ENCODE measurements at places on chromosomes 7 and 10.

GRCh38 chr7:109343678-109344077, 774.0 kb downstream of the DNAJB9 start:
- no peak for DNase-seq

- DNase-seq, result no peak
Observed at GRCh38 chr10:108817584-108817983, 1105.7 kb downstream of the XPNPEP1 start.

DNA sequence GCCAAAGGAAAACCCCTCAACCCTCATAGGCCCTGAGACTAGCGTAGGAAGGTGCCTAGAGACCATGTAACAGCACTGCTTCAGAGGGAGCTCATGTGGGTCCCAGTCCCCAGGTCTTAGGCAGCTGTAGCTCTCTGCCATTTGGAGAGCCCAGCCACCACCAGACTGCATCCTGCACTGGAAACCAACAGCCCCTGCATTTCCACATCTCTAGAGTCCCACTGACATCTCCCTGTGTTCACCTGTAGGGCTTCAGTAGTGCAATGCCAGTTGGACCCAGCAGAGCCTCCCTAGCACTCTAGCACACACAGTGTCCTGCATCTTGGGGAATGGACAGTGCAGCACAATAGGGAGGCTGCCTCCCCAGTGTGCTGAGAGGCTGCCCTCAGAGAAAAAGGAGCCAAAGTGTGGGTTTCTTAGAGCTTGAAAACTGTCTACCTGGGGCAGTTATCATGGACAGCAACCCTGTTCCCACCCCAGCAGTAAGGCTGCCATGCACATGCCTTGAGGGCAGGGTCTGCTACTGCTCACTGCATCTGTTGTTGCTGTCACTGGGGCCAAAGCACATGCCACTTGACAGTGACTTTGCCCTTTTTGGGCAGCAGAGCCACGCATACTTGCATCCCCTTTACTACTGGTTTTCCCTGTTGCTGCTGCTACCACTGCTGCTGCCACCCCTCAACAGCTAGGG, 46.7 kb upstream of the ANTXRL start:
- no peak for DNase-seq

DNA sequence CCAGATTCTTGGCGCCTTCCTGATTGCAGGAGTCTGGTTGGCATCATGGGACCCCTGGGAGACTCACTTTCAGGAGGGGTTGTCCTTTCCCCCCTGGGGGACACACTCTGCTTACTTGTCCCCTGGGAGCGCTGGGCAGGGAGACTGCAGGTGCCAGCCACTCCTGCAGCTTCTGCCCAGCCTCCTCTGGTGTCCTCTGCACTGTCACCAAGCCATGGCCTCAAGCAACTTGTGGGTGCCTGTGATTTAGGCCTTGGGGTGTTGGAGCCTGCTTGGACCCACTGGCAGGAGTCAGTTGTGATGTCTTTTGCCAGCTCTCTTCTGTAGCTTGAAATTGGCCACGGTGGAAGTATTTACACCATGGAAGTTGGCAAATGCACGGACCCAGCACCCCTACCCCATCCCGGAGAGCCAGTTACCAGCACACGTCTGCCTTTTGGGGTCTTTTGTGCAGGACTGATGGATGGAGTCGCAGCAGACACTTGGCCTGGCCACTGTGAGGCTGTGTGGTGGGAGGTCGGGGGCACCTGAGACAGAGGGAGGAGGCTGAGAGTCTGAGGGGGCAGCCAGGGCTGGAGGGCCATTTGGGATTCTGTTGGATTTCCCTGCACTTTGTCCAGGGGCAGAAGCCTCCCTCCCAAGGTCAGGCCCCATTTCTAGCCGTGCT, 104.7 kb downstream of the LHPP start:
- DNase-seq, result no peak

DNA sequence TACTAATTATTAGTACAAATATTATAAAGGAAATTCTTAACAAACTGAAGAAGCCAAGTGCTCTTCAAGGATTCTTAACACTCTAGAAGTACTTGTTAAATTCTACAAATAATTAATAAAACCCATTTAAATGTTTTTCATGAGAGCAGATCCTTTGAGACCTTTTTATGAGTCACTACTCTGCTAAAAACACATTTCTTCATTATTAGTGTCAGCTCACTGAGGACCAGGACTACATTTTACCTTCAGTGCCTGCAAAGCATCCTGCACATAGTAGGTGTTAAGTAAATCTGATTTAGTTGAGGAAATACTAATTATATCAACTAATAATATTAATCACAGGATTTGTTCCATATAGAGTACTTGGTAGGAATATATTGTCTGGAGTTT, 273.6 kb downstream of the PHTF2 start:
- no peak for DNase-seq

DNA sequence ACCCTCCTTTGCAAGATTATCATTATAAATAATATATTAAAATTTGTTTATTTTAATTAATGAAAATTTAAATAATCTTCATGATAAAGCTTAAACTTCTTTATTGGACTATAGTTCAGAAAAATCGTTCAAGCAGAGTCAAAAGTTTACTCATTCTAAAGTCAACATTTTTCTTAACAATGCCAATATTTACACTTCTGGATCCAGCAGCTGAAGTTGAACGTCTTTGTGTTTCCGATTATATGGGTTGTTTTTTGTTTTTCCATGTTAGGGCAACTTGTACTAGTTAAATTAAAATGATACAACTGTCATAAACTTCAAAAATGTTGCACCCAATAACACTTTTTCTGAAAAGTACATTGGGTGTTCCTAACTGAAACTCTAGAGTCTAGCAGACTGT, 43.8 kb downstream of the GRB10 start:
- DNase-seq, result no peak

- DNase-seq, result no peak
Observed at GRCh38 chr7:12431886-12432556, 28.4 kb upstream of the VWDE start.

DNA sequence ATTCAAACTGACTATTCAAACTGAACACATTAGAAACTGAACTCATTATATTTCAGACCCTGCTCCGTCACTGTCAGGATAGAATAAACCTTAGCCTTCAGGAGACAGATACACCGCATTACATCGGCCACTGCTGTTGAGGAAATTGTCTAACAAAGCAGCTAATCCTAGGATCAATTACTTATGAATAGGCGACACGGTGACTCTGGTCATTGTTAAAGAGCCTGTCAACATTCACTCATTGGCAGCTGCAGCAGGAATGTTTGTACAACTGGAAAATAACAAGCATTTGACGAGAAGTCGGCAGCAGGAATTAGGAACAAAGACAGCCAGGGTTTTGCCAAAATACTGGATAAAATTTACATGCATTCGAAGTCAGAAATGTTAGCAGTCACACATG, 112.0 kb upstream of the MKX start:
- no peak for DNase-seq

- DNase-seq, result no peak
Observed at GRCh38 chr7:80907141-80907601, 11.7 kb downstream of the SEMA3C start.

DNA sequence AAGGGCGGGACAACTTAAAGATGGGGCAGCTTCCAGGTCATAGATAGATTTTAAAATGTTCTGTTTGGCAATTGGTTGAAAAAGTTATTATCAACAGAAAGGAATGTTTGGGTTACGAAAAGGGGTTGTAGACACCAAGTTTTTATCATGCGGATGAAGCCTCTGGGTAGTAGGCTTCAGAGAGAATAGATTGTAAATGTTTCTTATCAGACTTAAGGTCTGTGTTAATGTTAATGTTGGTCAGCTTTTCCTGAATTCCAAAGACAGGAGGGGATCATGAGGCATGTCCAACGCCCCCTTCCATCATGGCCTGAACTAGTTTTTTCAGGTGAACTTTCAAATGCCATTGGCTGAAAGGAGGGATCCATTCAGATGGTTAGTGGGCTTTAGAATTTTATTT, 84.2 kb upstream of the KIF5B start:
- no peak for DNase-seq

DNA sequence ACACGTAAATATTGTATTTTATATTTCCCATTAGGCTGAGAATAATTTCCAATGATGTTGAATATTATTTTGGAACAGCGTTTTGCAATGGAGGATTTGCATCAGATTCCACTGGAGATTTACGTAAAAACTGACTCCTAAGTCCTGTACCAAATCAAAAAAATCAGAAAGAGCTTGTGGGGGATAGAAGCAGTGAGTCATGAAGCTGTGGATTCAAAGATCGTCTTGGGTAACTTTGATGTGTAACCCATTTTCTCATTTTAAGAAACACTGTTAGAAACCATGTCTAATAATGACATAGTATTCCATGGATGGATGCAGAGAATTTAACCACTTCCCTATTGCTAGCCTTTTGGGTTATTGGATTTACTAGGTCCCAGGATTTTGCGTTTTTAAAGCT, 158.6 kb downstream of the INHBA start:
- no peak for DNase-seq

DNA sequence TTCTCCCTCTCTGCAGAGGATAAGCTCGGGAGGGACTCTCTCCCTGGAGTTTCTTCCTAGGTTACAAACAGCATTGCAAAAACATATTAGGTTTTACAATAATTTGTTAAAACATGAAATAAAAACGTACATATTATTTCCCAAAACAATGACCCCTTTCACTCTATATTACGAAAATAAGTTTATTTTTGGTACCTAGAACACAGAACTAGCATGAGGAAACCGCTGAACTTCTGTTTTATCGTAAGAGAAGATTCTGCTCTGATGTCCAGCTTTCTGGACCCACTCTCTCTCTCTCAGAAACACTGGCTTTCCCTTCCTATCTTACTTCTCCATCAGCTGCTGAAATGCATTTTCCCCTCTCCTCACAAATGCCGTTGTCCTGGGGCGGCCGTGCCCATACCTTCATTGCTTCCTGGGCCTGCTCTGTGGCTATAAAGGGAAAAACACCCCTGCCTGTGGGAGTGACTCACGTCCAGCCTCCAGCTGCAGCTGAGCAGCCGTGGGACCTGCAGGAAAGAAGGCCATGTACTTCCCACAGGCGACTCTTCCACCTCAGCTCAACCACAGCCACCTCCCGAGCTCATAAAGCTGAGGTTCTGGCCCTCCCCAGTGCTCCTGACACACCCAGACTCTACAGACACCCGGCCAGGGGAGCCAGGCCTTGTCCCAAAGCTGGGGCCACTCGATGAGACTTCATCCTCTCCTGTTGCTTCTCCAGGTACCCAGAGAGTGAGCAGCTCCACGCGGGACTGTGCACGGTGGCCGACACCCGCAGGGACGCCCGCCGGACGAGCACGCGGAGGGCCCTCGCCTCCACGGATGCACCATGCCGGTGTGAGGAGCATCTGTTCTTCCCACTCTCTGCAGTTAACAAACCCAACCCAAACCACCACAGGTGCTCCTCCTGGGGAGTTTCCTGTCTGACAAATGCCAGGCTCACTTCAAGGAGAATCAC, 3.1 kb downstream of the GPER1 start:
- no peak for DNase-seq

- DNase-seq, result no peak
Observed at GRCh38 chr7:4749363-4749762, 26.1 kb upstream of the AP5Z1 start.

- DNase-seq, result no peak
Observed at GRCh38 chr10:123666318-123667236, at the start of gene GPR26. Gene GPR26 (plus strand): TSS chr10:123666355. CDS start chr10:123666408, 53 bp downstream.

DNA sequence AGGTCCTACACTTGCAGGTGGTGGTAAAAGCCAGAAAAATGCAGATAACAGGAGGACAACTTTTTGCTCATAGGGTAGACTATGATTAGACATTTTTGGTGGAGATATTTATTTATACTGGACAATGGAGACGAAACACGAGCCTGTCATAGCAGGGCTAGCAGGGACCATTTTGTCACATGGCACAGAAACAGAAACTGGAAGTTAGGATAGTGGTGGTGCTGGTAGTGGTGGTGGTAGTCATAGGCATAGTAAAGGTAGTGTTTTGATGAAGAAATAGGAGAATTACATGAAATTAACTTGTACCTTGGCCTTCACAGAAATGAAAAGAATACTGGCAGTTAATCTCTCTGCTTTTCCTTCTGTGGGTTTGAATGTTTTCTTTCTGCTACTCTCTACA, 8.8 kb upstream of the MGAM start:
- DNase-seq, result no peak

DNA sequence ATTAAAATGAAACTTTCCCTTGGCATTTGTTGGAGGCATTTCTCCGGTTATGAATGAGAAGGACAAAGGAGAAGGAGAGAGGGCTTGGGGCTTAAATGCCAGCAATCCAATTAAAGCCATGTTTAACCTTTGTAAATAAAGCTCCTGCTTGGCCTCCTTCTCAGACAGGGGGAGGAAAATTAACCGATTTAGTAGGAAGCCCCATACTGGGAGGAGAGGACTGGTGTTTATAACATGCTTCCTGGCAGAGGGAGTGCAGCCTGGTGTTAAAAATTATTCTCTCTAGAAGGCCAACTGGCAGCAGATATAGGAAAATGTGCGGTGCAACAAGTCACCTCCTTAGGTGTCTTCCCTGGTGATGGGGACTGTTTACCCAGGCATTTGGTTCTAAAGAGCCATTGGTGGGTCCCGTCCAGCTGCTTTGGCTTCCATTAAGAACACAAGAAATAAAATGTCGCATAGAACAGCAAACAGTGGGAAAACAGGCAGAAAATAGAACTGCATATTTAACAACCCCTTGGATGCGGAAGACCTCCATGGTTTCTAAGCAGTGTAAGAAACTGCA, 846.5 kb downstream of the TYW1 start:
- no peak for DNase-seq
